ENCODE measurements at places on chromosomes 16 and 17. TPM values are rescaled to one million over a fixed set of nuclear protein-coding genes. Genes with fewer than 3 reads are reported as not detected.

The CASKIN1 gene
- total RNA-seq: 0.33 TPM

The SPATA32 gene
- total RNA-seq: 0.44 TPM

The SMPD3 gene
- under 0.01 TPM for total RNA-seq

The CDRT15 gene
- not detected for total RNA-seq

The KRT23 gene
- not detected for total RNA-seq

The CACNG1 gene
- total RNA-seq: not detected

The KRTAP2-2 gene
- total RNA-seq: not detected

The TSPAN10 gene
- 2.6 TPM for total RNA-seq

The CMTM1 gene
- 1.9 TPM for total RNA-seq

The NUDT21 gene
- total RNA-seq: 65.3 TPM
